ENCODE measurements at places on chromosomes 12 and 14.

DNA sequence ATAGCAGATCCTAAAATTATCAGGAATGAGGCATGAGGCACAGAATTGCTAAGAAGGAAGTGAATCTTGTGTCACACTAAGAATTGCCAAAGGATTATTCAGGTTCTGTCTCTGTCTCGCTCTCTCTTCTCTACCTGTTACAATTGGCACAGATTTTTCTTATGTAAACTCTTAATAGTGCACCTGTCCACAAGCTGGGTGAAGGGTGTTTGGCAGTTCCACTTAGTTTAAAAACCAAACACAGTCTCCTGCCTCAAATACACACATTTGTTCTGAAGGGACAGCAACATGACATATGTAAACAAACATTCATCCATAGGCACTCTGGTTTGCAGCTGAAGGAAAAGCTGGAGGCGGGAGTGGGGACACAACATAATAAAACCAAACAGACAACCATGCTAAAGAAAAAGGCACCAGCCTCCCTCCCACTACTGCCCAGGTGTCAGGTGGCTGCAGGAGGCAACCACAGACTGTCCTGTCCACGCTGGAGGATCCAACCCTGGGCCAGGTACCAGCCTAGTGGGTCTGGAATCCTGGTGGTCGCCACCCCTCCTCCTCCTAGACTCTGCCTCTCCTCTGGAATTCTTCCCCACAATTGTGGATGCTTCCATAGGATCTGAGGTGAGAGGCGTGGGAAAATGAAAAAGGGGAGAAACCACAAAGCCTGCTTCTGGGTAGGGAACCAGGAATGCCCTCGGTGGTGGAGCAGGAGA, 81.2 kb downstream of the TMEM260 start:
- DNase-seq: no peak

DNA sequence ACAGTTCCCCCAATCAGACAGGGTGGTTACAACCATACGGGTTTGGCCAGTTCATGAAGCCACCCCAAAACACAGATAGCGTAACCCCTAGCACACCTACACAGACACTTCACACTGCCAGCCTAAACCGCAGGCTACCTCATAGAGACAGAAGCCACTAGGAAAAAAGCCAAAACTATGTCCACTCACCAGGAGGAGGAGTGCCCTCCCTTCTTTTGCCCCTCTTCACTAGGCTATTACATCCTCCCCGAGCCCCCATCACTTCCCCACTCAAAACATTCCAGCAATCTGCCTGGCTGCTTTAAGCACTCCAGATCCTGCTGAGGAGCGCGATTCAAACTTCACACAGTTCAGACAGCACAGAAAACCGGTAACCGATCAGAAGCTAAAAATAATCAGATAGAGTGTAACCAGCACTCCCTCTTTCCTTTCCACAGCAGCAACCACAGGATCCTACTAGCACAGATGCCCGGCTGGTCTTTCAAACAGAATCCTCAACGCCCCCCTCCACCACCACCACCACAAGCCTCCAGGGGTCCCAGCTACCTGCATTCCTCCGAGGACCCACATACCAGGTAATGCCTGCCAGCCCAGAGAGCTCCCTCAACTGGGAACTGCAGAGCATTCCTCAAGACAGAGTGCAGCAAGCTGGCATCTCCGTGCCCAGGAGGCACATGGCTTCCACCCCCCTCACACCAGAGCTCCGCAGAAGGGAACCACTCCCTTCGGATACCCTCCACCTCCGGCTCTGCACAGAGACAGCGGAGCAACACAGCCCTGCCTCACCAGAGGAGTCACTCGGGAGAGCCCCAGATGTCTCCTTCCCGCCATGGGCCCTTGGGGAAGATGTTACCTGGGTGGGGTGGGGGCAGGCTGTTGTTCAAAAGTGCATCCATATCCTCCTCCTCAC, 1.5 kb downstream of the CHD4 start:
- DNase-seq: peak; percentile 27

DNA sequence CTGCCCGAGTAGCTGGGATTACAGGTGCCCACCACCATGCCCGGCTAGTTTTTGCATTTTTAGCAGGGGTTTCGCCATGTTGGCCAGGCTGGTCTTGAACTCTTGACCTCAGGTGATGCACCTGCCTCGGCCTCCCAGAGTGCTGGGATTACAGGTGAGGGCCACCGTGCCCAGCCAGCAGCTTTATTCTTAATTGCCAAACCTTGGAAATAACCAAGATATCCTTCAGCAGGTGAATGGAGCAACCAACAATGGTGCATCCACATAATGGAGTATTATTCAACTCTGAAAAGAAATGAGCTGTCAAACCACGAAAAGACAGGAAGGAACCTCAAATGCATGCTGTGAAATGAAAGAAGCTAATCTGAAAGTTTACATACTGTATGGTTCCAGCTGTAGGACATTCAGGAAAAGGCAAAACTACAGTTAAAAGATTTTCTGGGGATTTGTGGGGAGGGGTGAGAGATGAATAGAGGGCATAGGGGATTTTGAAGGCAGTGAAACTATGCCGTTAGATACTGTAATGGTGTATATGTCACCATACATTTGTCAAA, 118.8 kb upstream of the CCND2 start:
- DNase-seq: no peak

- DNase-seq: no peak
Observed at GRCh38 chr12:108814462-108815211, 42.7 kb downstream of the SSH1 start.

GRCh38 chr14:66498311-66498710, 9.6 kb upstream of the GPHN start:
- no peak for DNase-seq

DNA sequence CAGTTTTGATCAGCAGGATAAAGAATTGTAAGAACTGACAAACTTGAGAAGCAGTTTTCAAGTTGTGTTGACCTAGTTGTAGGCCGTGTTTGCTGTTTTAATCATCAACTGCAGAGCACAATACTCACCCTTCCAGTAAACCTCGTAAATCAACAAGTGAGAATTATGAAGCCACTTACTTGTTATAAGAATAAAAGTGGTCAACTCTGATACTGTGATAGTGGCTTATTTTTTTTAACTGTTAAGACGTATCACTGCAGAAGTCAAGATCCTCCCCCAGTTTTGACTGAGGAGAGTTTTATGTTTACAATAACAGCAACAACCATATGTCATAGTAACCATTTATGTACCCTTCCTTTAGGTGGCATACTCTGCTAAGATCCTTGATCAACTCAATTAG, 100.8 kb upstream of the DACT1 start:
- DNase-seq: no peak

DNA sequence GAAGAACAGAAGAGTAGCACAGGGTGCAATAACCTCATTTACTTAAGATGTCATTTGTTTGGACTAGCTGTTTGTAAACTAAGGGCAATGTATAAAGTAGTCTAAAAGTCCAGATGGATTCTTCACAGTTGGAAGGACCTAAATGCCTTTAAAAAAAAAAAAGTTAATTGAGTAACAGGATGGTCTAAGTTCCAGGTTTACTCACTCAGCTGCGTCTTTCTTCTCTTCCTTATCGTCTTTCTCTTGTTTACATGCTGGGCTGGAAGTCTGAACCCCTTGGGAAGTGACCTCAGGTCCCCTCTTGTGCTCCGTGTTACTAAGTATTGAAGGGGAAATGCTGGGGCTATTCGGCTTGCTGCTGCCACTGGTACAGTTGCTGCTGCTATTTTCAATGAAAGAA, 82.5 kb downstream of the SH2B3 start:
- no peak for DNase-seq

- no peak for DNase-seq
Observed at GRCh38 chr12:131509701-131510100, 201.2 kb upstream of the SFSWAP start.

GRCh38 chr14:100775351-100775830, 48.7 kb downstream of the DLK1 start:
- no peak for DNase-seq

DNA sequence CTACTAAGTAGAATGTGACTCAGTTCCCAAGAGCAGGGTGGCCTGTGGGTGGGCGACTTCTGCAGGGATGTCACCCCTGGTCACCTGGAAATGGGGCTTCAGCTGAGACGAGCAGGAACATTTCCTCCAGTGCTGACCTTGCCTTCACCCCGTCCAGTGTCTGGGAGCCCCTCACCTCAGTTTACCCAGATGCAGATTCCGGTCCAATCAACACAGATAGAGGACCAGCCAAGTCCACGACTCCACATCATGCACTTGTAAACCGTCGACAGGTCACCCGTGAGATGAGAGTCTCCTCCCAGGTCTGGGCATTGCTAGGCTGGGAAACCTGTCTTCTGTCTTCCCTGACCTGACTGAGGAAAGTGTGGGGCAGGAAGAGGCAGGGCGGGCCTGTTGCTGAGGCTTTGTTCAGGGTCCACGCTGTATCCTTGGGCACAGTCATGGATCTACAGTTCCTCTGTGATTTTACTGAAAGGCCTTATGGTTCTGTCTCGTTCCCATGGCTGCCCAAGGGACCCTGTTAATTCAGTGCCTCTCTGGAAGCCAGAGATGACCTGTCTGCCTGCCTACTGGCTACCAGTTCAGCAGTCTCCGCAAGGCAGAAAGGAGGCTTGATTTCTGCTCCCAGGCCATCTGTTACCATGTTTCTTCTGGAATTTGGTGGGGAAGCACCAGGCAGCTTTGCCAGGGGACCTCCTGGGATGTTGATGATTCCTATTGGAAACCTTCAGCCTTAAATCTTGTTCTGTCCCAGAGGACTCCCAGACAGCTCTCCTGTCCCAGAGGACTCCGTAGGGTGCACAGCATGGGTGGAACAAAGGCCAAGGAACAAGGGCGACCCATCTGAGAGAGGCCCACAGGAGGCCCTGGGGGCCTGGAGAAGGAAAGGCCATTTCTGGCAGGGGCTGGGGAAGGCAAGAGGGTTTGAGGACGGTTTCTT, 288.5 kb upstream of the RTL1 start:
- no peak for DNase-seq

- no peak for DNase-seq
Observed at GRCh38 chr12:43206396-43206795, 345.6 kb downstream of the ADAMTS20 start.

- DNase-seq: no peak
Observed at GRCh38 chr12:62248873-62249272, 11.3 kb upstream of the USP15 start.

GRCh38 chr14:68337279-68337678, 455.6 kb downstream of the ZFP36L1 start:
- no peak for DNase-seq

DNA sequence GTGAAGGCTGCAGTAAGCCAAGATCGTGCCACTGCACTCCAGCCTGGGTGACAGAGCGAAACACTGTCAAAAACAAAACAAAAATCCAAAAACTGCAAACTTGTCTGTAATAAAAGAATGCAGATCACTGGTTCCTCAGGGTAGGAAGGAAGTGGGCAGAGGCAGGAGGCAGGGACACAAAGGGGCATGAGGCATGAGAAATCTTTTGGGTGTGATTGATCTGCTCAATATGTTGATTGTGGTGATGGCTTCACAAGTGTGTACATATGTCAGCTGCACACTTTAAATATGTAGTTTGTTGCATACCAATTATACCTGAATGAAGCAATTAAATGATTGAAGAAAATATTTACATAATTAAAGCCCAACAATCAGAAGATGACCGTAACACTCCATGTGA, 117.6 kb downstream of the CMAS start:
- no peak for DNase-seq

Data from stimulated activated CD8-positive, alpha-beta memory T cell treated with anti-CD3 and anti-CD28 coated beads, Interleukin-15, amount 100 ng/mL, for 4 hours (primary cell).